ENCODE measurements at places on chromosomes 7 and 10.

DNA sequence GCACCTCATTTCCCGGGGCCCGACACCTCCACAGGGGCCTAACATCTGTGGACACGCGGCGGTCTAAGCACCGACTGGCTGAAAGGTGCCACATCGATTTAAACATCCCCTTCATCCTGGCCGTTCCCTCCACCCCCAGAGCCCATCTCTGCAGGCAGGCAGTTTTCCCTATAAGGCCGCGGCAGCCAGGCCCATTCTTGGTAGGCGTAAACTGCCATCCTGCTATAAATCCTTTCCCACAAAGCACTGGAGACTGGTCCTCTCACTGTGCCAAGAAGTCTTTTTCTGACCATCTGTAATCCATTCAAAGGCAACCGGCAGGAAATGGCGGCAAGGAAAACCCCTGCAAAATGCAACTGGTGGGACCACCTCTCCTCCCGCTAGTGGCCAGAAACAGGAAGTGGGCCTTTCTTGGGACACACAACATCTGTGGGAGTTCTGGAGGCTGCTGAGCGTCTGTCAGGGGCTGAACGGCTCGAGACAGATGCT lies 22.4 kb downstream of the ATXN7L1 start:
- DNase-seq = no peak

DNA sequence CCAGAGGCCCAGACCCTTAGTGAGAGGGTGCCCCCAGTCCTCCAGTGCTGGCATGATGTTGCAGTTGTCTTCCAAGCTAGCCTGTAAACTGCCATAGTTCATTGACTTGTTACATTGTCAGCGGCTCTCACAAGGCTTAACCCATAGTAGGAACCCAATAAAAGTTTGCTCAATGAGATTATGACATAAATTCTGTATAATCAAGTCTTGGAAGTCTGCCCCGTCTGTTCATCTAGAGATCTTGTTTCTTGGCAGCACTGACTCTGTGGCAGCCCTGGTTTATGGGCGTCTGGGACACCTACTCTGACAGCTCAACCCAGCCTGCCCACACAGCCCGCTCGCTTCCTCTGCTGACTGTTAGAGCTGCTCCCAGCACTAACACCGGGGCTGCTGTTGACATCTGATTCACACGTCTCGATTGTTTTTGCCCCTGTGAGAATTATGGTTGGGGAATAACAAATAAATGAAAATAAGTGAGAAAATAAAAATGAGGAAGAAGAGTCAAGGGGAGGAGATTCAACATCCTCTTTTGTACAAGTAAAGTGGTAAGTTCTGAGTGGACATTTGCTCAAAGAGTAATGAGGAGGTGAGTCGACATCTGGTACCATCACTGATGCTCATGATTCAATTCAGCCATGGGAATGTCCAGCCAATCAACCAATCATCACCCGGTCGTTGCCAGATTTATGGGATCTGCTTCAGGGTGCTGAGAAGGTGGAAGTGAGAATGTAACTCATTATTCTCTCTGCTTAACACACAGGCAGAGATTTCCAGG lies 160.8 kb downstream of the SPAG6 start:
- DNase-seq = peak; percentile 45

DNA sequence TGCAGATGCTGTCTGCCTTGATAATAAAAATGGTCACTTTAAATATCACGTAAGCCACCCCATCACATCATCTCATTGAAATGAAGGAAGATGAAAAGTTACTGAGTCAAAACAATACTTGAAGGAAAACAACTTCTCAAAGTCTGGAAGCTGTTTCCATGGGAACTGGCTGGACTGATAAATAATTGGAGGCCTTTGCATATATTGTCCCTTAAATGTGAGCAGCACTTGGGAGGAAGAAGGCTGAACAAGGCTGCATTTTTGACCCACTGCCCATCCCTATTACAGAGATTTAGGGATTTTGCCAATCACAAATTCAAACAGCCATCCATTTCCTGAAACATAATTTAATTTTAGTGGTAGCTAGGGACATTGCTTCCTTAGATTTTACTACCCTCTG lies 18.2 kb upstream of the MAGI2 start:
- DNase-seq = no peak

DNA sequence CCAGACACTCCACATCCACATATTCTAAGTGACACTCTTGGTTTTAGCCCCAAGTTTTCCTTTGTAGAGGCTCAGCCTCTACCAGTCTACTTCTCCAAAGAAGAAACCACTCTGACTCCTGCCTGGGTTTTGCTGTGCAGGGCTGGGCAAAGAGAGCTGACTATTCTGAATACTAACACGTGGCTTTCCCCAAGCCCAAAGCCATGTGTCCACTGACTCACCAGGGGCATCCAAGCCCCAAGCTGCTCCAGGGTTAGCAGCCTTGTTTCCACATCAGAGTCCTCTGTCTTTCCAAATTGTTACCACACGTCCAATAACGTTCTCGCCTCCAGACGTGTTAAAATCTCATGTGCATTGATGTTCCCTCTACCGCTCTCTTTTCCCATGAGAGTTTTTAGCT lies 8.7 kb downstream of the GALNTL5 start:
- no peak for DNase-seq

- no peak for DNase-seq
These were observed 38.2 kb upstream of the SLC26A4 start for GRCh38 chr7:107622429-107622828.

GRCh38 chr7:54773472-54774399 lies 14.7 kb upstream of the SEC61G start:
- DNase-seq = no peak

- no peak for DNase-seq
These were observed 235.6 kb upstream of the DKK1 start for GRCh38 chr10:52078397-52078937.

DNA sequence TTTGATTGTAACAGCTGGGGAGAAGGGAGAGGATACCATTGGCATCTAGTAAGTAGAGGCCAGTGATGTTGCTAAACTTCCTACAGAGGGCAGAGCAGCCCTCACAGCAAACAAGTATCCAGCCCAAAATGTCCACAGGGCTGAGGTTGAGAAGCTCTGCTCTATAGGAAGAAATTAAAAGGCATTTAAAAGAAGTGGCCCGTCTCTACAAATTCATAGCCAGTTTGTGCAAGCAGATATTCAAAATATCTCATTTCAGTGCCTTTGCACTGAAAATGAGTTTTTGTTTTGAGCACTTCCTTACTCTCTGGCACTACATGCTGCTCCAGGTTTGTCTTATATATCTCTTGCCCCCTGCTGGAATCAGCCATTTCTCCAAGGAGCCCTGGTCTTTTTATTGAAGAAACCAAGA lies 330.0 kb downstream of the BBS9 start:
- DNase-seq = no peak

DNA sequence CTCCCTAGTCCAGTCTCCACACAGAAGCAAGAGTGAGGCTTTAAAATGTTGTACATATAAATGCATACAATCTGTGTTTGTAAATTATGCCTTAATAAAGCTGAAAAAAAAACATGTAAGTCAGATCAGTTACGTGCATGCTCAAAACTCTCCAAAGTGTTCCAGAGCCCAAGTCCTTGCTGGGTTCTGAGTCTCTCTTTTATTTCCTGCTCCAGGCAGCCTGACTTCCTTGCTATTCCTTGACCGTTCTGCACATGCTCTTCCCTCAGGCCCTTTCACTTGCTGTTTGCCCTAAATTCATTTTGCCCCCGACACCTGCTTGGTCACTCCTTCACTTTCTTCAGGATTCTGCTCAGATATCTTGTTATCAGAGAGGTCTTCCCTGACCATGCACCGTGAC lies 770.1 kb downstream of the PHTF2 start:
- no peak for DNase-seq

DNA sequence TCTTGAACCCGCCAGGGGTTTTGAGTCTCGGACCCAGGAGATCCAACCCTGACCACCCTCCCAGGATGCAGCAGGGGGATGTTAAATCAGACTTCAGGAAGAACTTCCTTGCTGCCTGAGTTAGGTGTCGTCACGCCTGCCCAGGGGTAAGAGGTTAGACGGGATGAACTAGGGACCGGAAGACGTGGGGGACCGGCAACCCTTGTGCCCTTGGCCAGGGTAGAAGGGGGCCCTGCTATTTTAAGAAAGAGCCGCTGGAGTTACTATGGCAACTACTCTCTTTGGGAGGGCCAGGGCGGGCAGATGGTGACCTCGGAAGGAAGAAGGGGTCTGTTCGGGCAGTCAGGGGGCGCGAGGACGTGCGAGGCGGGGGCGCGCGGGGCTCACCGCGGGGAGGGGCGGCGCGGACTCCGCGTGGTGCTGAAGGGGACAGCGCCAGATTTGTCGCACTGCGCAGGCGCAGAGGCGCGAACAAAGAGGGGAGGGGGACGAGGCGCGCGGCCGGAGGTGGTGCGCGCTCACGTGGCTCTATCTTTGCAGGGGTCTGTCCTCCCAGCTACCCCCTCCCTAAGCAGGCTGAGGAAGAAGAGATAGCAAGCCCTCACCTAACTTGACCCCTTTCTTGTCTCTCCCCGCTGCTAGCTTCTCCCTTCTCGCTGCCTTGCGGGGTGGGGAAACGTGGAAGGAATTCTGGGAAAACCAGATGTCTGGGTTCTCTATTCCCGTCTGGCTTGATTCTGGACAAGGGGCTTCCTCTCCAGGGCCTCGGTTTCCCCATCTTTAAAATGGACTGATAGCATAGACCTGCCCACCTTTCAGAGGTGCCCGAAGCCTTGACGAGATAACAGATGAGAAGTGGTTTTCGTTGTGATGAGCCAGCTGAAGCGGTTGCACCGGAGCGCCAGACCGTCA lies 940 bp upstream of the PSD start:
- no peak for DNase-seq

- no peak for DNase-seq
These were observed 54.2 kb downstream of the EMX2 start for GRCh38 chr10:117596706-117597105.

DNA sequence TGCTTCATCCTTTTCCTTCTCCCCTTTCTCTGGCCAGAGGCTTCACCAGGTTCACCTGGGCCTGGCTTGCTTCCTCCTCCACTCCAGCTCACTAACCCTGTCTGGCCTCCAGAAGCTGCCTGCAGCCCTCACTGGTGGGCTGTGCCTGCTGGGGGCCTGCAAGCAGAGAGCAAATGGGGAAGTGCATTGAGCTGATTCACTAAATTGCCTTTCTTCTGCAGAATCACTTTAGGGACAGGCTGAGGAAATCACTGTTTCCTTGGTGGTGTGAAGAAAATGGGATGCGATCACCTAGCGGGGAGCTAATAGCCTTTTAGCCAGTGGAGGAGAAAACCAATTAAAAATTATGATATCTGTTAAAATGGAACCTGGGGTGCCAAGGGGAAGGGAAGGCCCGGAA lies 3.0 kb downstream of the RET start:
- DNase-seq = no peak

DNA sequence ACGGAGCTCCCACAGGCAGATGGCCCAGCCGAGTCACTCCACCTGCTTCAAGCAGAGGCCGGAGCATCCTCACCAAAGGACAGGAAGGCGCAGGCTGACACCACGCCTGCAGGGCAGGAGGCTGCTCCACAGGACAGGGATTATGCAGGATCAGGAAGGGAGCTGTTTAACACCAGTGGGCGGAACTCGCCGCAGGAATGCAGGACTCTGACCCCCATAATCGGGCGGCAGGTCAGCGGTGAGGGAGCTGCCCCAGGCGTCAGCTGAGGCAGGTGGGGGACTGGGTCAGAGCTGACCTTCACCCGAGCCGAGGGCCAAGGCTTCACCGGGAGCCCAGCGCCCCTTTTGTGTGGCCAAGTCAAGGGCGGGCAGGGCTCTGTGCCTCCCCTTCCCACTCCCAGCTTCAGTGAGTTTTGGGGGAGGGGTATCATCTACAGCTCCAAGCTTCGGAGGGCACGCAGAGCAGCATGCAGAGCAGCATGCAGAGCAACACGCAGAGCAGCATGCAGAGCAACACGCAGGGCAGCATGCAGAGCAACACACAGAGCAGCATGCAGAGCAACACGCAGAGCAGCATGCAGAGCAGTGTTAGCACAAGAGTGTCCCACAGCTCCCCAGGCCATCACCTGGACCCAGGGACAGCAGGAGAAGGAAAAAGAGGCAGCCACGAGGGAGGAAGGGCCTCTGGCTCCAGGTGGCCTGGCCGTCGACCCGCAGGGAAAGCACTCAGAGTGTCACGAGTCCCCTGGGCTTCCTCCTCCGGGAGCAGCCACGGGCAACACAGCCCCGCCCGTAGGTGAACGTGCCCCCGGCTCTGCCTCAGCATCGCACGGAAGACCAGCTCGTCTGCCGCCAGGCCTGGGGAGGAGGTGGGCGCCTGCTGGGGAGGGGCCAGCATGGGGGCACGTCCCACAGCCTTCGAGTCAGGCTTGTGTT lies 151.7 kb upstream of the PPP2R2D start:
- DNase-seq = no peak

DNA sequence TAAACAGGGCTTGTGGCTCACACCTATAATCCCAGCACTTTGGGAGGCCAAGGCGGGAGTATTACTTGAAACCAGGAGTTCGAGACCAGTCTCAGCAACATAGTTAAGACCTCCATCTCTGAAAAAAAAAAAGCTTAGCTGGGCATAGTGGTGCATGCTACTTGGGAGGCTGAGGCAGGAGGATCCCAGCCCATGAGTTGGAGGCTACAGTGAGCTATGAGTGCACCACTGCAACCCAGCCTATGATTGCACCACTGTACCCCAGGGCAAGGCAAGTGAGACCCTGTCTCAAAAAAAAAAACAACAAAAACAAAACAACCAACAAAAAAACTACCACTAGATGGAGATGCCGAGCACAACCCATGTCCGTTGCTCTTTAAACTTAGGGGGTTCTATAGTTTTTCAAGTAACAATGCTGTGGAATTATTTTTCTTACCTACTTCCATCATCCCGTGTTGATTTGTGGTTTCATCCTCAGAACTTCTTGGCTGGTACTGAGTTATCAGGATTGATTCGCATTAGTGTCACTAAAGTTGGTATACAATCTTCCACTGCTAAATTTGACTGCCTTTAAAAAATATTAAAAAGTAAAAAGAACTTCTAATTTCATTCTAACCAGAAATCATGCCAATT lies 12.2 kb upstream of the REPIN1 start:
- no peak for DNase-seq

- DNase-seq = no peak
These were observed 22.8 kb downstream of the EEPD1 start for GRCh38 chr7:36175886-36176285.

DNA sequence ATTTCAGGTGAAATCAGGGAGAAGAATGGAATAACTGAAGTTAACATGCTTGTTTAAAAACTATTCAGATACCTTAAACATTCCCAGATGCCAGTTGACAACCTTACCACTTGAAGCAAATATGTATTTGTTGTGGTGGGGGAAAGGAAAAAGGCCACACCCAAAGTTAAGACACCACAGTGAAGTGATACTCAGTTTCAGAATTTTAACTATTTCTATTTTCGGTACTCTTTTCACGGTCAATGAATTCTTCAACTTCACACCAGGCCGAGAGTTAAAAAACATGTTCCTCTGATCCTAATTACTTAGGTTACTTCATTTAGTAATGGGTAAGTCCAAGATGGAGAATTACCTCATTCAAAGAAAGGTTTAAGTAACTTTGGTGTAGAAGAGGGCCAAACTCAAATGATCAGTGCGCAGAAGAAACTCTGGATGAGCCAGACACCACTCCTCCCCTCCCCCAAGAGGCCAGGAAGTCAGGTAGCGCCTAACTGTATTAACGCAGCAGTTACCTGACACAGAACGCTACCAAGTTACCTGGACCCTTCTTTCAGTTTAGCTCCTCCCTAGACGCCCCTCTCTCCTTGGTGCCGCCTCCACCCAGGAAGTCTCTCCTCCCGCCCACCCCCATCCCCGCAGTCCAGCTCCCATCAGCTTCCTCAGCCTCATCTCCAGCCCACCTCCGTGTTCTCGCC lies 700 bp downstream of the MTPN start:
- DNase-seq = peak; percentile 5
